ENCODE measurements at places on chromosomes 5 and 9.

- H3K27me3 ChIP-seq: no peaks in the 10 kb centered on the region
- no peaks in the 10 kb centered on the region for H3K4me1 ChIP-seq
- no peak overlapping the region for H3K4me3 ChIP-seq
- no peak overlapping the region for H3K27ac ChIP-seq
- peaks cover 82% of the 10 kb centered on the region for H3K36me3 ChIP-seq
Observed at GRCh38 chr5:14488709-14489108, 92.9 kb upstream of the OTULINL start.

GRCh38 chr5:34826347-34826746 lies 12.6 kb upstream of the TTC23L start:
- H3K27ac ChIP-seq: no peak overlapping the region
- H3K27me3 ChIP-seq: no peaks in the 10 kb centered on the region
- no peak overlapping the region for H3K4me3 ChIP-seq
- no peak for DNase-seq
- peaks cover 64% of the 10 kb centered on the region for H3K36me3 ChIP-seq

- no peak overlapping the region for H3K4me3 ChIP-seq
- DNase-seq: no peak
- H3K27me3 ChIP-seq: no peaks in the 10 kb centered on the region
- no peaks in the 10 kb centered on the region for H3K4me1 ChIP-seq
Observed at GRCh38 chr9:31715250-31715649, 669.2 kb upstream of the ACO1 start.

GRCh38 chr9:95980262-95981125 lies 105.0 kb downstream of the ERCC6L2 start:
- H3K27ac ChIP-seq: no peak overlapping the region
- no peak for DNase-seq
- H3K27me3 ChIP-seq: no peaks in the 10 kb centered on the region
- no peak overlapping the region for H3K4me3 ChIP-seq
- peaks cover 18% of the 10 kb centered on the region for H3K36me3 ChIP-seq
- no peaks in the 10 kb centered on the region for H3K4me1 ChIP-seq

All from ascending aorta (tissue), 2 donors.